Esophagus squamous epithelium (tissue), 5 donors: ENCODE measurements at places on chromosomes 4 and X.

DNA sequence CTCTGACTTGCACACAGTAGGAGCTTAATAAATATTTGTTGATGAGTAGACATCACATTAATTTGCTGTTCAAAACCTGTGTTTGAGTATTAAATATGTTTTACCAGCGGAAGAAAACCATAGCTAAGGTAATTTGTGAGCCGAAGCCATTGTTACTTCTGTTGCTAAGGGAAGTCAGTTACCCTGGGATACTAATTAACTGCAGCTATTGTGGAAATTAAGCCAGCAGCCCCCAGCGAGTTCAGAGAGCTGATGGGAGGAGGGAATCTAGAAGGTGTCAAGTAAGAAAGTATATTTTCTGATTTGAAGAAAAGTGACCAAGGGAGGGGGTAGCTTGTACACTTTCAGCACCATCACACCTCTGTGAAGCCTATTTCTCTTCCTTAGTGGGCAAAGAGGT is 76.7 kb upstream of the IGSF1 start:
- DNase-seq = no peak

DNA sequence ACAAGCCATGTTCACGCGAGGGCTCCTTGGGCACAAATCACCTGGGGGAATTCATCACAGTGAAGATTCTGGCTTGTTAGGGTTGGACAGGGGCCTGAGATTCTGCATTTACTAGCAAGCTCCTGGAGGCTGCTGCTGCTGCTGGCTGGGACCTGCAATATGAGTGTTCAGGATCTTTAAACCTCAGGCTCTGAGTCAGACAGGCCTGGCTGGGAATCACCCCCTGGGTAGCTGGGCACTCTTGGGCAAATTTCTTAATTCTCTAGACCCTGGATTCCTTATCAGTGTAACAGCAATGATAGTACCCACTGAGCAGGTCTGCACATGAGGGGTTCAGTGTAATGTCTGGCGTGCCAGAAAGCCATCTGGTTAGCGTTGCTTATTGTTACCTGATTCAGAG is 101.5 kb downstream of the DHX15 start:
- no peak for DNase-seq

DNA sequence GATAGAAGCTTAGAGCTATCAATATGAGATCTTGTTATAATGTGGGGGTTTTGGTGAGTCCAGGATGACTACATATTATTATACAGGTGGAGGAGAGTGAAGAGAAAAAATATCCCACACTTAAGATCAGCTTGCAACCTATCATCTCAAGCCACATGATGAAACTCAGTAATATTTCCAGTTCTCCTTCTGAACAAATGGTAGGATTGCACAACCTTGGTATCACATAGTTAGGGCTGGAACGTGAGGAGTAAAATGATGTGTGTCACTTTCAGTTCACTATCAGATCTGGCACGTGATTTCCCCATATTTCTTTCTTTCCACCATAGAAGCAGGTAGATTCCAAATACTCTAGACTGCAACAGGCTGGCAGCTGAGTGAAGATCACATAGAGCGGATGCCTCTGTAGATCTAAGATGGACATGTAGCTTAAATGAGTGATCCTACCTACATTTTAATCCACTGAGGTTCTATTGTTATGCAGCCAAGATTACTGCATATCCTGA is 150.6 kb upstream of the ANKRD50 start:
- no peak for DNase-seq

DNA sequence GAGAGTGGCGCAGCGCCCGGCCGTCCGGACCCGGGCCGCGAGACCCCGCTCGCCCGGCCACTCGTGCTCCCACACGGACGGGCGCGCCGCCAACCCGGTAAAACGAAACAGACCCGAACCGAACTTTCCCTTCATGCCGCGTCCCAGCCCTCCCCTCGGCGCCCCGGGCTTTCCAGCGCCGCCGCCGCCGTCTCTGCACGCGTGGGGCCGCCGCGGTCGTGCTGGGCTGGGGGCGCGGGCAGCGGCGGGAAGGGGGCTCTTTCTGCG is 222 bp downstream of the SMAD1 start:
- DNase-seq = no peak

- no peak for DNase-seq
These were observed 28.7 kb downstream of the IL13RA1 start for GRCh38 chrX:118756101-118756500.

DNA sequence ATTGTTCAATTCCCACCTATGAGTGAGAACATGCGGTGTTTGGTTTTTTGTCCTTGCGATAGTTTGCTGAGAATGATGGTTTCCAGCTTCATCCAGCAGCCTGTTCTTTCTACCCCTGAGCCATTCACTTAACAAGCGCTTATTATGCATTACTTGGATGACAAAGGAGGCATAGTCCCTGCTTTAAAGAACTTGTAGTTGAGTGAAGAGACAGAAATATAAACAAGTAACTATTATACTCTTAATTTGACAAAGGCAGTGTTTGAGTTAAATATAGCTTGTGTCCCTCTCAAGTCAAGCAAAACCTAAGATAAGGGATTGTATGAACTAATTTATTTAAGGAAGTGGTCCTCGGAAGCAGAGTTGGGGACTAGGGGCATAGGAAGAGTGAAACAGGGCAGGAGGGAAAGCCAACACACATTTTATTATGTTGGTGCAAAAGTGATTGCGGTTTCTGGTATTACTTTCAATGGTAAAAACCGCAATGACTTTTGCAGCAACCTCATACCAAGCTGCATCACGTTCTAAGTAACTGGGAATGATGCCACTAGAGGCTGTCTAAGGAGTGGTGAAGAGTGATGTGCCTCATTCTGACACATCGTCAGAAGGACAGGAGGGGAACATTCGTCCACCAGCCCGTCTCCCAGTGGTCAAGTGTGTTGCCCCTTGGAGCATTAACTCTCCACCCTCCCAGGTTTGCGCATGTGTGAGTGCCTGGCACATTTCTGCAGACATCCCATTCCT is 41.8 kb downstream of the QDPR start:
- no peak for DNase-seq

DNA sequence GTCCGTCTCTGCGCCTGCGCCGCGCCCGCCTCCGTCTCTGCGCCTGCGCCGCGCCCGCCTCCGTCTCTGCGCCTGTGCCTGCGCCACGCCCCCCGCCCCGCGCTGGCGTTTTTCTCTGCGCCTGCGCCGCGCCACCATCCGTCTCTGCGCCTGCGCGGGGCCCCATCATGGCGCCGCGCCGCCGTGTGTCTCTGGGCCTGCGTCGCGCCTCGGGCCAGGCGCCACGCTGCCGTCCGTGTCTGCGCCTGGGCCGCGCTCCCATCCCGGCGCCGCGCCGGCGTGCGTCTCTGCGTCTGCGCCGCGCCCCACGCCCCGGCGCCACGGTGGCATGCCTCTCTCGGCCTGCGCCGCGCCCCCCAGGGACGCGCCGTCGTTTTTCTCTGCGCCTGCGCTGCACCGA is 51.8 kb upstream of the DUX4 start:
- no peak for DNase-seq

DNA sequence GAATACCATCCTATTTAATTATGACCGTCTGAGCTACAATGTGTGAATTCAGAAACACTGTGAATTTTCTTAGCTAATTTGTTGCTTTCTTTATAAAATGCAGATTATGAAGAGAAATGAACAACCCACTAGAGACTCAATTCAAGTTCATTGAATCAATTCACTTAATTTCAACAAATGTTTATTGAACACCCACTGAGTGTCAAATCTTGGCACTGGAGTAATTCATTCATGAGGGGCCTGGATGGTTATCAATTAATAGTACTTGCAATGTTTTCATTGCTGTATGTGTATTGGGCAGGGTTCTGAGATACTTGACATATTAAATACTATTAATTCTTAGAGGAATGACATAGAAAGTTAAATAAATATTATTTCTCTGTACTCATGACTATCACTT is 789.4 kb downstream of the STPG2 start:
- no peak for DNase-seq

DNA sequence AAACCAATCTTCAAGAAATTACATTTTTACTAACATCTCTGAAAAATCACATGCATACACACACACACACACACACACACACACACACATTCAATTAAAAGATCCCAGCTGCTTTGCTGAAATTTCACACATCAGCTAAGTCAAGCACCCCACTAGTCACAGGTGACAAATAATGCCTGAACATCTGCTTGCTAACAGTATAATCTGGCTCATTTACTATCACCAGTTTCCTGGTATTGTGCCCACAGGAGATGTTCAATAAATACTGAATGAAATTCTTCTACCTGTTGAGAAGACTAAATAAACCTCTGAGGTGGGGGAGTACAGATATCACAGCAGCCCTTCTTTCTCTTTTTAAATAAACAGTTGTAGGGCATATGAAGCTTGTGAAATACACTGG is 994.0 kb downstream of the ARAP2 start:
- DNase-seq = no peak

DNA sequence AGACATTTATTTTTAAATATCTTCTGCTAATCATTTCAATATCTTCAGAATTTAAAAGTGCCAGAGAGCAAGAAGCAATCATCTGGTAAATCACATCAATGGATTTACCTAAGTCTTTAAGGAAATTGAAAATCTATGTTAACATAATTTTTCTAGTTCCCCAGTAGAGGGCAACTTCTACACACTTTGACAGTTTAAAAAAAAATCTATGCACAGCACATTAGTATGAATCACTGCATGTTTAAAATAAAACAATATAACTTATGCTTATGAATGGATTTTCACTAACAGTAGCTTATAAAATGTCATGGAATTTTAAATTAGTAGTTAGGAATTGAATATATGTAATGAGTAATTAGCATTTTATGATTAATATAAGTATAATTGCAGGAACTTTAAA is 126.5 kb downstream of the REELD1 start:
- no peak for DNase-seq

GRCh38 chrX:11580789-11581188 is 84.9 kb downstream of the ARHGAP6 start:
- DNase-seq = no peak
